ENCODE measurements at places on chromosomes 11 and 22.

GRCh38 chr11:7251836-7252682 is at the start of gene SYT9:
Gene SYT9, plus strand, starts transcription at chr11:7251904. Its CDS starts 283 bp downstream, at chr11:7252187.
- DNase-seq, result no peak

- DNase-seq, result no peak
Observed at GRCh38 chr11:14904745-14905103, 12.7 kb upstream of the CYP2R1 start.

GRCh38 chr11:34948696-34949095 is 32.3 kb downstream of the PDHX start:
- no peak for DNase-seq

DNA sequence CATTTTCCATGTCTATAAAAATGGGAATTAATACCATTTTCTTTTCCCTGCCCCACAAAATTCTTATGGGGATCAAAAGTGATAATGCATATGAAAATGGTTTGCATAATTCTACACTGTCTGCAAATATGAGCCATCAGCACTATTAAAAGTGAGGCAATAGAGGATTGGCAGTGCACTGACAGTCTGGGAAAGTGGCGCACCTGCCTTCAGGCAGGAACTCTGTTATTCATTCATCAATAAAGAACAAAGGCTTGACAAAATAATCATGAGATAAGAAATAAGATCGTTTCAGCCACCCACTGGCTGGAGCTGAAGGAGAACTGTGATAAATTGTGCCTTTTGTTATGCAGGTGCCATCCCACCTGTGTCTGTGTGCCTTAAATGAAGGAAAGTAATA is 49.5 kb downstream of the ARFGAP2 start:
- DNase-seq, result no peak

- DNase-seq, result no peak
Observed at GRCh38 chr22:36359470-36359996, 28.2 kb downstream of the MYH9 start.

DNA sequence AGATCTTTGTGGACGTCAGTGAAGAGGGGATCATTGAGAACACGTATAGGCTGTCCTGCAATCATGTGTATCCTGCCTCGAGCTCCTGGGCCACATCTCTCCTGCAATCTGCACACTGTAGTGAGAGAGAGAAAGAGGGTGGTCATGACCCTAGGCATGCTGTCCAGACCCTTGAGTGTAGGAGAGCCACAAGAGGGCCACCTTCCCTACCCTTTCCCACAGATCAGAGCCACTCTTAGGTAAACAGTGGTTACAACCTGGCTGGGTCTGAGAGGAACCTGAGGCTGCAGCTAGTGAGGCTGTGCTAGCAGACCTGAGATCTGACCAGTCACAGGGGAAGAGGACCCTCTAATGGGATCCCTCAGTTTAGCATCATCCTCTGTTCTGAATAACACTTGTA is 3.9 kb upstream of the IL18BP start:
- no peak for DNase-seq

GRCh38 chr22:49303781-49304461 is 523.8 kb downstream of the BRD1 start:
- no peak for DNase-seq

- no peak for DNase-seq
Observed at GRCh38 chr11:13386567-13386966, 76.5 kb downstream of the BTBD10 start.

- DNase-seq, result peak; percentile 78
Observed at GRCh38 chr11:40877256-40877655, 582.2 kb downstream of the LRRC4C start.

- DNase-seq, result no peak
Observed at GRCh38 chr22:46861468-46862367, 99.3 kb downstream of the TBC1D22A start.

GRCh38 chr22:25754527-25755202 is 12.7 kb downstream of the MYO18B start:
- DNase-seq, result no peak

DNA sequence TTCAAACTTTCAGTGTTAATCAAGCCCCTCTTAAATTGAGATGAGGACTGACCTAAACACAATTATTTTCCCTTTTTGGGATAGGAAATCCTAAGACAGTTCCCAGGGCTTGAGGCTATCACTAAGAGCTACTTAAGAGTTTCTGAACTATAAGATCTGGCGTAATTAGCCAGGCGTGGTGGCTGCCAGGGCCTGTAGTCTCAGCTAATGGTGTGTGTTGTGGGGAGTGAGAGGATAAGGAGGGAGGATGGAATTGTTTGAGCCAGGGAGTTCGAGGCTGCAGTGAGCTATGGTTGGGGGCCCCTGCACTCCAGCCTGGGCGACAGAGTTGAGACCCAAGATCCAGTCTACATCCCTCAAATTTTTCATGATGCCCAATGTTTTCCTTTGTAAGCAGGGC is 23.5 kb upstream of the EXPH5 start:
- no peak for DNase-seq

GRCh38 chr22:20899827-20900423 is 17.3 kb upstream of the CRKL start:
- no peak for DNase-seq

GRCh38 chr11:92964471-92964870 is 5.0 kb upstream of the MTNR1B start:
- no peak for DNase-seq

- DNase-seq, result no peak
Observed at GRCh38 chr11:110092111-110092514, 1.1 kb upstream of the ZC3H12C start.

GRCh38 chr11:125542709-125543108 is 26.6 kb upstream of the EI24 start:
- no peak for DNase-seq

GRCh38 chr11:68904248-68904847 is 657 bp downstream of the IGHMBP2 start:
- DNase-seq, result peak; percentile 20

- DNase-seq, result peak; percentile 97
Observed at GRCh38 chr11:132632641-132633124, 899.6 kb downstream of the OPCML start.

GRCh38 chr11:116199182-116199581 is 573.6 kb downstream of the BUD13 start:
- no peak for DNase-seq

DNA sequence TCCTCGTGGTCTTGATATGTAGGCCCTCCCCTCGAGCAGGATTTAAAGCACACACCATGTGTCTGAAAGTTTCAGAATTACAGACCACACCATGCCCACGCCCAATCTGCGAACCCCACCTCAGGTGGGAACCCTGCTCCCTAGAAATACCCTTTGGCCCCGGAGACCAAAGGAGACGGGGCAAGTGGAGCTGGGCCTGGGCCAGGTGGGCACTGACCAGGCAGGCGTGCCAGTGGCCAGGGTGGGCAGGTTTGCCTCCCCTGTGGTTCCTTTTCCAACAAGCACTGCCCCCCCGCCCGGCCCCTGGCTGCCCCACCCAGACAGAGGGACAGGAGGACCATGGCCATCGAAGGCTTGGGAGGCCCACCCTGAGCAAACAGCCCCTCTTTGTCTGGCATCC is 400.4 kb downstream of the TBC1D22A start:
- DNase-seq, result no peak

GRCh38 chr11:17734418-17734911 is at the start of gene KCNC1:
Gene KCNC1, plus strand, starts transcription at chr11:17734781. Its CDS starts 1,222 bp downstream, at chr11:17736003.
- DNase-seq, result no peak

DNA sequence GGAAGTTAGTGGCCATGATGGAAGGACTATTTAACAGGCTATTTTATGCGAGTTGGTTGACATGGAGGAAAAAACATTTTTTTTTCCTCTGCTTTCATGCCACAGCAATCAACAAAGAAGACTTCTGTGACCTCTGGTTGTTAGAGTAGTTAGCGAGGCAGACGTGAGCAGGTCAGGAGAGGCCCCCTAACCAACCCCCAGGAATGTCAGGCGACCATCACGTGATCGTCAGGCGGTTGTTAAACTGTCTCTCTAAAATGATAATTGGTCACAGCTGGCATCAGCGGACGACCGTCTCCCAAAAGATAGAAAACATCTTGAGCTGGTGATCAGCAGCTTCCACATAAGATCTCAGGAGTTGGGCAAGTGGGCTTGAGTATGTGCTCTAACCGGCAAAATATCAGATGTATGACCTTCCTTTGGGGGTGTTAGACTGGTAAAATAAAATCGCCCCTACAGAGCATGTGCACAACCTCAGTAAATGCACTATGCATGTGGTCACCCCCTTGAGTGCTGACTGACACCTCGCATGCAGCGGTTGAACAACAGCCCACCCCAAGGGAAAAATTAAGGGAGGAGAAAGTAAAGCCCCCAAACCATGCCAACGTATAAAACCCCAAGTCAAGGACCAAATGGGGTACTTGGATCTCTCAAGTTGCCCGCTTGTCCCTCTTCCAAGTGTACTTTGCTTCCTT is 20.9 kb upstream of the NARS2 start:
- DNase-seq, result no peak

DNA sequence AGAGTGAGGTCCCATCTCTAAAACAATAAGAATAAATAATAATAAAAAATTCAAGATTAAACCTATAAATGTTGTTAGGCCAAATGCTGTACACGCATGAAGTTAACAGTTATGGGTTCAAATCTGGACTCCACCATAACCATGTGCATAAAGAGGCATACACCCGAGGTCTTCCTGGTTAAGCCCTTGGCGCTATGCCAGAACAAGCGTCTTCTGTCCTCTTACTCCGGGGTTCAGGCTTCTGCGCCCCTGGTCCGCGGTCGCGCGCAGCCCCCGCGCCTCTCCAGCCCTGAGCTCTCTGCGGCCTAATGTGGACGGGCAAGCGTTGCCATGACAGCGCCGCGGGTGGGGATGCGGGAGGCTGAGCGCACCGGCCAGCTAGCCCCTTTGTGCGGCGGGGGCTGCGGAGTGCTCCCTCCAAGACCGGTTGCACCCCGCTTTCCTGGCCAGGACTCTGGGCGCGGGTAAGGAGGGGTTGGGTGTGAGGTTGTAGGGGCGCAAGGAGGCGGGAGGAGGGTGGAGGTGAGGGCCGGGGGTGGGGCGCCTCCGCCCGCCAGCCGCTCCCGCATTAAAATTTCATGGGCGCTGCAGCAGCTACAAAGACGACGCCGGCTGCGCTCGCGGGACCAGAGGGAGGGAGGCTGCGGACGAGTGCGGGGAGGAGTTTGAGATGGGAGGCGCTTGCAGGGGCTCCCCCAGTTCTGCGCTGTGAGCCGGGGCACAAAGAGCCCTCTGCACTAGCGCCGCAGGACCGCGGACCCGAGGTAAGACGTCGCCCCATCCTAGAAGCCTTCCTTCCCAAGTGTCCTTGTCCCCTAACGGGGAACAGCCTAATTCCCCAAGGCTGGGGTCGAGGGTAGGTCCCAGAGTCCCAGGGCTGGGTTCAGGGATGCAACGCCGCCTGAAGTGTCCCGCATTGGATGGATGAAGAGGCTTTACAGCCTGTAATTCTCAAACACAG is at the start of gene MIAT:
Gene MIAT, plus strand, starts transcription at position 698 of the 961 bp plus-strand sequence.
- no peak for DNase-seq

DNA sequence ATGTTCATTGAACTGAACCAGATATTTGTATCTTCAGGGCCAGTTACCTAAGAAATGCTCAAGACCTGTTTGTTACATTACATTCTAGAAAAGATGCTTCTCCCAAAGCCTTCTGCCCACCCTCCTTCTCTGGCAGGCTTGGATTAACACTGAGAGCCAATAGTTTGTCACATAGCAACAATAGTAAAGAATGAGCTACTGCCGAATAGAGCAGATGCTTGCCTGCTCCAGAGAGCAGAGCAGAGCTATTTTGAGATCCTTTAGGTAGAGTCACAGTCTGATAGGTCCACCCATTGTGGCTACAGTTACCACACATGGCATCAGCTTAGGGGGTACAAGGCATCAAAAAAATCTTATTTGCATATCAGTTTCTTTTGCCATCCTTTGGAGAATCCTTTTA is 13.5 kb upstream of the EP300 start:
- DNase-seq, result no peak

DNA sequence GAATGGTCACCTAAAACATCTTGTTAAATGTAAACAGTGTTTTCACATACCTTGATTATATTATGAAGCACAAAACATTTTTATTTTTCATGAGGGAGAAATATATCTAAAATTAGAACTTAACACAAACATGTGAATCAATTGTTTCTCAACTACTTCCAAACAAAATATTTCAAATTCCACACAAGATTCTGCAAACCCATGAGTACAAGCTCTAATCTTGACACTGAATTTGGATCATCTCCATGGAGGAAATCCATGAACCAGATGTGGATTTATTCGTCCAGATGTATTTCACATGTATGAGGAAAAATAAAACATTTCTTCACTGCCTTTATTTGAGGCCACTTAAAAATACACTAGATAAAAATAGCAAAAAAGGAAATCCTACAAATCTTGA is 184.2 kb downstream of the SBF2 start:
- no peak for DNase-seq

DNA sequence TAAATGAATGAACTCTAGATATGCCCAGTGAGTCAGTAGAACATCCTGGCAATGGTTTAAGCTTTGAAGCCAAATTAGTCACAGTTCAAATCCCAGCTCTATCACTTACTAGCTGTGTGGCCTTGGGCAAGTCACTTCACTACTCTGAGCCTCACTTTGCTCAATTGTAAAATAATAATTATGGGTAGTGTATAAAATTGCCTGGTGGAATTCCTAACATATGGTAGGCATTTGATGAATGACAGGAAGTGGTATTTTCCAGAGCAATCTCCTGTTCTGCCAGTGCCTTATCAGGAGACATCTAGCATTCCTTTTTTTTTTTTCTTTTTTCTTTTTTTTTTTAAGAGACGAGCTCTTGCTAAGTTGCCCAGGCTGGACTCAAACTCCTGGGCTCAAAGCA is 13.0 kb downstream of the SCN4B start:
- peak; percentile 9 for DNase-seq

DNA sequence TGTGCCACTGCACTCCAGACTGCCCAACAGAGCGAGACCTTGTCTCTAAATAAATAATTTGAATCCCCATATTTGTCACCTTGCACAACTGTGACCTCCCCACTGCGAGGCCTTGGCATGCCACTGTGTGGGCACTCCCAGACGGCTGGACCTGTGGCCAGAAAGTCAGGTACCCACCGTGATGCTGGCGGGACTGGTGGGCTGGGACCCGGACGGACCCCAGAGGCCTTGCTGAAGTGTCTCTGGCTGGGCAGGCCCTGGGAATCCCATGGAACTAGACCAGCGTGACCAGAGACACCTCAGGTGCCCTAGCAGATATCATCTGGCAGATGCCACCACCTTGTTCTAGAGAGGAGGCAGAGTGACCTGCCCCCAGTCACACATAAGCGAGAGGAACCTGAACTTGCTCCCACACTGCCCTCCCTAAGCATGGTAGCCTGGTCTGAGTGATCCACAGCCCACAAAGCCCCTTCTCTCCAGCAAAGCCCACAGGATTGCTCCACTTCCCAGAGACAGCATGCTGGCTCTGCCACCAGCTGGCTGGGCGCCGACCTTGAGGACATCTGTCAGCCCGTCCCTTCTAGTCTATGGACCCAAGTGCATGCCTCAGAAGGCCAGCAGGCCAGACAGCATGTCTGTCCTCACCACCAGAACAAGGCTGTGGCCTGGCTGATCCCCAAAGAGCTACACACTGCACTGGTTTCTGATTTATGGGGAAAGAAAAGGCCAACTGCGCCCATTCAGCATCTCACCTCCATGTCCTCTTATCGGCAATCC is 9.5 kb downstream of the MACROD1 start:
- DNase-seq, result no peak

- DNase-seq, result no peak
Observed at GRCh38 chr11:73645972-73646631, at the start of gene PLEKHB1. Gene PLEKHB1, plus strand, starts transcription at chr11:73646581. Its CDS starts 28 bp downstream, at chr11:73646609.

- no peak for DNase-seq
Observed at GRCh38 chr22:49489821-49490220, 337.9 kb downstream of the BRD1 start.

- no peak for DNase-seq
Observed at GRCh38 chr11:118911113-118911879, 14.4 kb downstream of the BCL9L start.
